ENCODE measurements at places on chromosomes 2 and 18. TPM values are rescaled to one million over a fixed set of nuclear protein-coding genes. Genes with fewer than 3 reads are reported as not detected.

The IWS1 gene
- polyA plus RNA-seq = 54.4 TPM

The DRC1 gene
- polyA plus RNA-seq = not detected

The ATP6V1C2 gene
- polyA plus RNA-seq = 1.4 TPM

The CDH20 gene
- not detected for polyA plus RNA-seq

The KLF11 gene
- polyA plus RNA-seq = 24.6 TPM

The IL1RL2 gene
- polyA plus RNA-seq = not detected

The TUBA4B gene
- polyA plus RNA-seq = not detected

The SLC9A4 gene
- not detected for polyA plus RNA-seq

The CDK15 gene
- polyA plus RNA-seq = not detected

DNA sequence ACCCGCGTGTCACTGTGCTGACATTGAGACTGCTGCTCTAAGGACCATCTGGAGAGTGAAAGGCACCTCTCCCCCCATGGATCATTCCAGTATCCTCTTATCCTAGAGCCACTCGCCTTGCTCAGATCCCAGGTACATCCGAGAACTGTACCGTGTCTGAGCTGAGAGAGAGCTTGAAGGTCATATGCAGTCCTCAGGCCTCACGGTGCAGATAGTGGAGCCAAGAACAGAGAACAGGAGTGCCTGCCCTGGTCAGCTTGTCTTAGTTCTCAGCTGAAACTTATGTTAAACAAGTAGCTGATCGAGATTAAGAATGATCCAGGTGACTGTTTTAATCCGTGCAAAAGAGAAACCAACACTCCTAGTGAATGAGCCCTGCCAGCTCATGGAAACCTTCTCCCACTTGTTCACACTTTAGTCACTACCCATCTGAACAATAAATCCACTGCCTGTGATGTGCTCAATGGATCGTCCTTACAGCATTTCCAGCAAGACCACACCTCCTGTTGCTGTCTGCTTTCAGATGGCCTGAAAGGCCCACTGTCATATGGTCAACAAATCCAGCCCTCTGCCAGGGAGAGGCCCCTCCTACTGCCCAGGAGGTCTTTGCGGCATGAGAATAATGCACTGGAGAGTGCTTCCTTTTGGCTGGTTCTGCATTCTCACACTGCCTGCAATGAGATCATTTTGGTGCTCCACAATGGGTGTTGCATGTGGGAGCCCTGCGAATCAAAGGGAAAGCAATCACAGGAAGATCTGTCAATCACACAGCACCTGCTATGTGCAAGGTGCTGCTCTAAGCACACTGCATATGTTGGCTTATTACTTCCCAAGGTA, 43.7 kb upstream of the APCDD1 start:
- no peak for DNase-seq

DNA sequence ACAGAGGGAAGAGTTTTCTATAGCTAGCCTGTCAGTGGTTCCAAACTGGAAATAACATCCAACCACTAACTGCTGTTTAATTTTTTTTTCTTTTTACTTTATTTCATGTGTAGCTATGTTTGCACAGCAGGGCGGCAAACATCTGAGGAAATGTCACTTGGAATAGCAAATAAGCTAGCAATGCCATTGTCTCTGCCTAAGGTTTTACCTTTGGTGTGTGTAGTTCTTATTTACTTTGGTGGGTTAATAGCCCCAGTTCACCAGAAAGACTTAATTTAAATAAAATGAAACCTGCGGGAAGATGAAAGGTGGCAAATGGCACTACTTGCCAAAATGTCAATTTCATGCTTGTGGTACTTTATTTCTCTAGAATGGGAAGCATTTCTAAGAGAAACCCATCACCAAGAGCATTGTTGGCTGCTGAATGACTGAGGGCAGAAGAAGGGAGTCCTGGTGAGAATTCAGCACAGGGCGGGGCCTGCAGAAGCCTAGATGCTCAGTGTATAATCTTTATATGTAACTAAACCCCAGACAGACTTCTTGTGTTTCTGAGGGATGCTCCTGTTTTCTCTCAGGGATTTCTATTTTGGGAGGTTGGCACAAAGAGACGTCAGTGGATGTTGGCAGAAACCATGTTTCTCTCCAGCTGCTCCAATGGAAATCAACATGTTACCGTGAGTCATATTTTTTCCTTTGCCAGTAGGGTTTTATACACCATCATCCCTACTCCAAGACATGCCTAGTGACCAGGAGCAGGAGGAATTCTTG, 300.4 kb upstream of the NT5C1B start:
- no peak for DNase-seq

DNA sequence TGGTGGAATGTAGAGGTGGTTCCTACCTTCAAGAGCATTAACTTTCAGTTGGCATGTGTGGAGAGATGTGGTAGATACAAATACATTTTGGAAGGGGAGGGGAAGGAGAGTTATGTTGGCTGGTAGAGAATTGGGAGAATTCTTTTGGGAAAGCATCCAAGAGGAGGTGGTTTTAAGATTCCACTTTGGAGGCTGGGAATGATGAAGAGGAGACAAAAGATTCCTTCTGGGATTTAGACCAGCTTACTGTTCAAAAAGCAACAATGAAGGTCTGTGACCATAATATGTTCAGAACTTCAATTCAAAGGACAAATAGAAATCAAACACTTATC, 120.8 kb upstream of the FOSL2 start:
- no peak for DNase-seq

DNA sequence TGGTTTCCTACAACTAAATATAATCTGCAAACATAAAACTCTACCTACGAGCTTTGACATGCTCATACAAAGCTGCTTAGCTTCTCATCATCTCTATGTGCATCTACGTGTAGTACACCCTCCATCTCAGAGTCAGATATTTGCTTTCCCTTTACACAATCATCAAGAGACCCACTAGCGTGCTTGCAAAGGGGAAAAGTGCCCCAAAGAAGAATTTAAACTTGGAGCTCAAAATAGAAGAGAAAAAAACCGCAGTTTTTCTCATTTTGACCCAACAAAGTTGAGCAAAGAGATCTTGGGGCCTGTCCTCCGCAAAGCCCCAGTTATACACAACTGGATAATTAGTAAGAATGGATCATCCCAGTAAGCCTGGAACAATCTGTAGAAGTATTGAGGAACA, 104.1 kb downstream of the PAX3 start:
- no peak for DNase-seq

- no peak for DNase-seq
These were observed 417.0 kb downstream of the TXNL1 start for GRCh38 chr18:56221195-56222065.

- no peak for DNase-seq
These were observed 162.7 kb upstream of the ID2 start for GRCh38 chr2:8518979-8519668.

DNA sequence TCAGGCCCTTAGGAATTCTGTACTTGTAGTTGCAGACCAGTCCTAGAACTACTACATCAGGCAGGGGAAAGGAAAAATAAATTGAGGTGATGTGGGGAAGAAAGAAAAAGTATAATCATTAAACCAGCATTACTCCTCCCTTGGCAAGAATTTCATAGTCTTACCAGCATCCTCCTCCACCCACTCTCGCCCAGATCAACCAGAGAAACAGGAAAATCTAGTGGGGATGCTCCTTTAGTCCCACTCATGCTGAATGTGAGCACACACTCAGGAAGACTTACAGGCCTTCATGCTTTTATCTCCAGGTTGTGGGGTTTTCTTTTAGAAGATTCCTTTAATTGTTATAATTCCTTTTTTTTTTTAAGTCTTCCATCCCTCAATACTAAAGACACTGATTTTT, 129.3 kb upstream of the CCDC150 start:
- no peak for DNase-seq

DNA sequence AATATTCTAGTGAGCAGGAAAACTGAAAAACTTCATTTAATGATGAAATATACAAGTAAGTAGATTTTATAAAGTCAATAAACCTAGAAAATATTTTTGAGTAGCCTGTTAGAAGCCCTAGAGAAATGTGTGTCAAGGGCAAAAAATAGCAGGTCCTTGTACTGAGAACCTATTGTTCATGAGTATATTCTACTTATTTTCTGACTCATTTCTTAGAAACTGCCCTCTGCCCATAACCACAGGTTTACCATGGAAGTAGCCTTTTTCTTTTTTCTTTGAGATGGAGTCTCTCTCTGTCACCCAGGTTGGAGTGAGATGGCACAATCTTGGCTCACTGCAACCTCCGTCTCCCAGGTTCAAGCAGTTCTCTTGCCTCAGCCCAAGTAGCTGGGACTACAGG, 19.4 kb upstream of the SELENOI start:
- no peak for DNase-seq

GRCh38 chr2:224938651-224939182, 103.6 kb downstream of the DOCK10 start:
- no peak for DNase-seq

DNA sequence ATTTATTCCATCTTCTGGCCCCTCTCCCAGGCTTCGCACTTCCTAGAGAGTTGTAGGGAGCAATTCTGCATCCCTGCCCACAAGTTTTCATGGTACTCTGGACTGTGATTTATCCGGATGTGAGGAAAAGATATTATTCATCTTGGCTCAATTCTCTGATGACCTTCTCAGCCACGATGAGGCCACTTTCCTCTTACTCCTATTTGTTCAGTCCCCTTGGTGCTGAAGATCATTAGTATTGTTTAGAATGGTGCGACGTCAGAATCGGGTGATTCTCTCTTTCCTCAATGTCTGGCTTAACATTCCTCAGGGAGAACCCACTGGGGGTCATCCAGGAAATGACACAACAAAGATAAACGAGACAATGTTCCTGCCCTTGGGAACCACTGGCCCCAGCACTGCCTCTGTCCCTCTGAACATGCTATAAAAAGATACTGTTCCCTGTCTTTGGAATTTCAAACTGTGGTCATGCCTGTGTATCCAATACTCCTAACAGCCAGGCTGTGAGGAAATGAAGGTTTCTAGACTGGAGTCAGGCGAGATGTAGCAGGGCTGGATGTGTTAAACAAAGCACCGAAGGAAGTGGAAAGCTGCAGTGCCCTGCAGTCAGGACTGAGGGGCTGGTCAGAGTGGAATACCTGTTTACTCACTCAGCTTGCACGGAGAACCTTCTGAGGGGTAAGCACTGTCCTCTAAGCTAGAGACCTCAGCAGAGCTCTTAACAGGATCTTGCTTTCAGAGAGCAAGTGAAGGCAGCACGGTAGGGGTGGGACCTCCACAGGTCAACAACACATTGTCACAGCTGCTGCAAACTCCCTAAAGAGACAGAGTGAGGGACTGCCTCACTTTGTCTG, 12.9 kb upstream of the GLI2 start:
- DNase-seq = no peak

- no peak for DNase-seq
These were observed 346.7 kb upstream of the CYRIA start for GRCh38 chr2:17012297-17012696.

All from muscle of arm (tissue), 14 donors.